ENCODE measurements at places on chromosomes 3 and 15. TPM values are rescaled to one million over a fixed set of nuclear protein-coding genes. Genes with fewer than 3 reads are reported as not detected.

Gene UNC13C
- 0.06 TPM for total RNA-seq

Gene OXTR
- total RNA-seq, result 8.4 TPM

Gene PLSCR2
- not detected for total RNA-seq

Gene TMCC1
- total RNA-seq, result 18.1 TPM

Gene CYP1A1
- 0.14 TPM for total RNA-seq

Gene GOLGA6D
- total RNA-seq, result not detected
